Ovary (tissue), 10 donors: ENCODE measurements at places on chromosomes 2 and 18.

DNA sequence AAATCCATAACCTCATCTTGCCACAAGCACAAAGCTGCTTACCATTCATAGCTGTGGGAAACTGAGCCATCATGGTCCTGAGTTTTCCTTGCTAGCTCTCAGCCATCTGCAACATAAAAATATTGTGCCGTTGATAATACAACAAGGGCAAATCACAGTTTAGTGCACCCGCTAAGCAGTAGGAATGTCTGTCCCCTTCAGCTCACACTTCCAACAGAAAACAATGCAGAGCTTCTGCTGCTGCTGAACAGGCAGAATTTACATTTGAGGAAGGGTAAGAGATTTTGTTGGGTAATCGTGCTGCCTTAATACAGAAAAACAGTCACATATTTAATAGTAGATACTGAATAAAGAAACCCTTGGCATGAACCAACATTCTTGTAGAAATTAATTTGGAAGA is 32.3 kb downstream of the ITSN2 start:
- no peak for DNase-seq

- no peak for DNase-seq
These were observed 8.8 kb upstream of the SH3RF3 start for GRCh38 chr2:109120166-109120565.

- no peak for DNase-seq
These were observed 96.0 kb upstream of the NEUROD1 start for GRCh38 chr2:181776336-181776735.

GRCh38 chr18:32060026-32060425 is 31.6 kb upstream of the RNF138 start:
- DNase-seq = no peak

DNA sequence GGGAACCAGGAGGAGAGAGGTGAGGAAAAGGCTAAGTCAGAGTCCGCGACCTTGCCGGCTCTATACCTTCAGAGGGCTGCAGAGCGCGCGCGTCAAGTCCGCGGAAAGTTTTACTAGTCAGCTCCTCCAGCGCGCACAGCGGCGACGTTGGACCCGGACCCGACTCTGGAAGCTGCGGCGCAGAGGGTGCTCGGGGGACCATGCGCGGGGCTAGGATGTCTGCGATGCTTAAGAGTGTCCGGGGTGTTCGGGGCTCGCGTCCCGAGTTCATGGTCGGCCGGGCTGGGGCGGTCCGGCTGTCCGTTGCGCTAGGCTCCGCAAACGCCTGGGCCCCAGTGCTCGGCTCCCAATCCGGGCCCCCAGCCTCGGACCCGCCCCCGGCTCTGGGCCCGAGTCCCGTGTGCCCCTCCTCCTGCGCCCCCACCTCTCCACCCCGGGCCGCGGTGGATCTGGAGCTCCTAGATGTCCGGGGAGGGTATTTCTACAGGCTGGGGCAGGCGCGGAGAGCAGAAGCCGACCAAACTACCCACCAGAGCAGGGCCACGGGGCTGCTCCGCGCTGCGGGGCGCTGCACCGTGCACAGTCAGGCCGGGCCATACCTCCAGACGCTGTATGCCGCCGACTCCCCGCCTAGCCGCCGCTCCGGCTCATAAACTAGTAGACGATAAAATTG is at the start of gene LBX2:
TSS of gene LBX2 (minus strand) at position 337 of the 673 bp plus-strand sequence. CDS start at position 271, 66 bp downstream.
- DNase-seq = no peak

DNA sequence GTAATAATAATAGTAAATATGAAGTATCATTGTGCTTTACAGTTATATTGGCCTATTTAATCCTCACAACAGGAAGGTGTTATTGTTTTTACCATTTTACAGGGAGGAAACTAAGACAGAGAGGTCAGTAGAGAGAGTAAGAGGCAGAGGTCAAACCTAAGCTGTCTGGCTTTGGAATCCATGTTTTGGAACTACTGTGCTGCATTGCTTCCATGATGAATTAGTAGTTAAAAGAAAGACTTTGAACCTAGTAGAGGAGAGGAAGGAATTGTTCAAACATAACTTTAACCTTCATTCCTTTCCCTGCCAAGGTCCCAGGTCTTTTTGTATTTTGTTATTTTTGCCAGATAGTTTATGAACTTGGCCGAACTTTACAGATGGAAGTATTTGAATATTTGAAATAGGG is 80.9 kb downstream of the PHLPP1 start:
- no peak for DNase-seq

GRCh38 chr2:139099721-139100120 is 319.5 kb upstream of the NXPH2 start:
- no peak for DNase-seq

GRCh38 chr2:109201465-109202327 is 72.7 kb downstream of the SH3RF3 start:
- no peak for DNase-seq
